ENCODE measurements at places on chromosomes 2 and 18.
A peak's percentile ranks its signal among the peaks of the same experiment; 100 is the strongest.

DNA sequence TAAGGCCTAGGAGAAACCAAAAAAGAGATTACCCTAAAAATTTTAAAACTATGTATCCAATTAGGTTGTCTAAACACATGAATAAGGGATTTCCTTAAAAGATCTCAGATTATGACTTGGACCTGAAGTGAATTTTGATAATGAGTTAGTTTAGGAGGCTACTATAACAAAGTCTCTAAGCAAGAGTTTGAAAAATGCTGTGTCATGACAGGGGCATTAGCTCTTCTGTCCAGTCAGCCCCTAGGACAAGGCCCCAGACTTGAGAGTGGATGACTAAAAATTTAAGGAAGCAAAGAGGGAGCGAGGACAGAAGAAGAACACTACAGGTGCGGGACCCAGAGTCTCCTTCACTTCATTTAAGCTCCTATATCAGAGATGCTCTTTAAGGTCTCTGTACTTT, 135.9 kb downstream of the DTNB start:
- no peak for DNase-seq

DNA sequence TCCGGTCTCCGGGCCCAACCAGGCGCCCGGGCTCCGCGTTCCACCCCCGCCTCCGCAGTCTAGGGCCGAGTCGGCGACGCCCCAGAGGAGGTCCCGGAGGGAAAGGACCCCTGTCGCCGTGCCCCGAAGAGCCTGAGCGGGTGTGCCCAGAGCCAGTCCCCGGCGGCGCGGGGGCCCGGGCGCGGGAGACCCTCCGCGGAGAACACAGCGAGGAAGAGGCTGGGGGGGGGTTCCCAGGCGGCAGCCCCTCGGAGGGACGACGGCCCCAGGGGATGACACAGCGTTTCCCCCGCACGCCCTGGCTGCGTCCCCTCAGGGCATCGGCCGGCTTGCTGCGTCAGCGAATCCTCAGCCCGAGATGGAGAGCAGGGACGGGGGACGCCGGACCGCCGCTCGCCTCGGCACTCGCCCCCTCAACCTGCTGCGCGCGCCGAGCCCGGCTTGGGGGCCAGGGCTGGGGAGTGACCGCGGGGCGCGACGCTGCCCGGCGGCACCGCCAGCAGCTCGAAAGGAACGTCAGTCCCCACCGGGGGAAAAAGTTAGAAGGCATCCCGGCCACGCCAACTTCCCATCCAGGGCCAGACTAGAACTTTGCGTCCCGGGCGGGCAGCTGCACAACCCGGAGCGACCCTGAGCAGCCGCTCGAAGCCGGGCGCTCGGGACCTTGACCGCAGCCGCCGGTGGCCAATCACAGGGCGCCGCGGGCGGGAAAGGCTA, 711 bp downstream of the SFXN5 start:
- DNase-seq: peak; percentile 55

GRCh38 chr2:148616662-148617061, 27.9 kb upstream of the EPC2 start:
- no peak for DNase-seq

DNA sequence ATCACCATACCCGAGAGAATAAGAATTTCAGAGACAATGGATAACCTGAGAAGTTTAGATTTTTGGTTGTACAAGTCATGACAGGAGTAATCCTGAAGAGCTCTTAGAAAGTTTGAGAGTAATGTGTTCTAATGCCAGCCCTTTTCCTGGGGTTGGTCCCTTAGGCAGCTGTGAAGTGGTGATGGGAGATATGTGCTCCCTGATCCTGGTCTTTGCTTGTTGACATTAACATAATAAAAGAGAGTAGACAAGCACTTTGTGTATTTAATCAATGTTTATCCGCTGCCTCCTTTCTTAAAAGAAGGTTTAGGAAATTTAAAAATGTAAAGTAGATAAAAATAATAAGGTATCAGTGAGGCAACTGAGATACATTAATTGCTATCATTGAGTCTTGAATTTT, 13.8 kb upstream of the DSC3 start:
- no peak for DNase-seq

DNA sequence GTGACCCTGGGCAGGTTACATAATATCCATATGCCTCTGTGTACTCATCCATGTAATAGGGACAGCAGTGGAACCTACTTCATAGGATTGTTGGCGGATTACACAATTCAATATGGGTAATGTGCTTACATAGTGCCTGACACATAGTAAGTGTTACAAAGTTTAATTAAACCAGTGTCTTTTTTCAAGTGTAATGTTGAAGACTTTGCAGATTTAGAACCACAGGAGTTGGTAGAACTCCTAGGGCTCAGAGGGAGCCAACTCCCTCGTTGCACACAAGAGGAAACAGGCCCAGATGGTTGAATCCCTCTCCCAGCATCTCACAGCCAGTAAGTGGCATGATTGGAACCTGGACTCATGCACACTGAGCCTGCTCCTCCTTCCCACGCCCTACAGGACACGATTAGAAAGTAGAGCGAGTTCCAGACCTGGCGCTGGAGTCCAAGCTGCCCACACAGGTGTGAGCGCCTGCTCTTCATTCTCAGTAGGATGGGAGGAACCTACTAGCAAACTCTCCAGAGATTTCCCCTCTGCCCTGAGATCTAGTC, 97.8 kb downstream of the VSNL1 start:
- DNase-seq: no peak

DNA sequence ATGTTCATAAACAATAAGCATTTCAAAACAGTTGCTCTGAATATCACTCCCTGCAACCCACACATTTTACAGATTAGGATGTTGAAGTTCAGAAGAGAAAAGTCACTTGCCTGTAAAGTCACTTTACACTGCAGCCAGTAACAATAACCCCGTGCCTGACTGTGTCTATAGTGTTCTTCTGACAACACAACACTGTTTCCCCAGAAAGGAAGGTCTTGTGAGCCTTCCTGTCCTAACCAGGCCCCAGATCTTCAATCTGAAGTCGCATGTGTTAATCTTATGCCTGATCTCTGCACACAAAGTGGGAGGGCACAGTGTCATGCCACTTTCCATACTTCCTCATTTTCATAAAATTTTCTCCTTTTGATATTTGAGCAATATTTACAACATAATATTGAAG, 120.2 kb downstream of the FEZ2 start:
- DNase-seq: no peak

- no peak for DNase-seq
These were observed 643.6 kb upstream of the DDX18 start for GRCh38 chr2:117170897-117171296.

GRCh38 chr2:120875431-120875830, 139.8 kb downstream of the GLI2 start:
- DNase-seq: no peak

- no peak for DNase-seq
These were observed 290.8 kb upstream of the CHAC2 start for GRCh38 chr2:53476834-53477233.

DNA sequence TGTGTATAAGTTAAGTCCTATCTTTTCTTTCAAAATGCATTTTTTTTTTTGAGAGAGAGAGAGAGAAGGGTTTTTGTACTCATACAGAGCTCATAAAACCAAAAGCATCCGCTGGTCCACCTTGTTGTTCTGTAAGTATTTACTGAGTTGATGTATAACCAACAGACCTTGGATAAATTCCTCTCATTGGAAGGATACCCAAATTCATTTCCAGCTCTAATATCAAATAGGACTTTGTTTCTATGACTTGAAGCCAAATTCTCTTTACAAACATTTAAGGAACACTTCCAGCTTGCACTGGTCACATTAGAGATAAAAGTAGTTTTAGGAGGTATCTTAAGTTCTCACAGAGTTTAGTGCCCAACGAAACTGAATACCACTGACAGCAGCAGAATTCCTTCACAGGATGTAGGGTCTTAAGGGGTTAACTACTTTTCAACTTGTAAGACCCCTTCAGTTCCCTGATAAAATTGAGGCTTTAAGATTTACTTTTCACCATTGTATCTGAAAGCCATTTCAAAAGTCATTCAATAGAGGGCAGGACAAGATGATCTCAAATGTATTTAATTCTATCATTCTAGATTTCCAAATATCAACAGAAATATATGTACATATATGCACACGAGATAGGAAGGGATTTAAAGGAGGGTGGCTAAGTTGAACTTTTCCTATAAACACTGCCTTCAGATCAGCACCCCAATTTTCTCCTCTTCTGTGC, 1398.5 kb upstream of the CELF4 start:
- DNase-seq: no peak

DNA sequence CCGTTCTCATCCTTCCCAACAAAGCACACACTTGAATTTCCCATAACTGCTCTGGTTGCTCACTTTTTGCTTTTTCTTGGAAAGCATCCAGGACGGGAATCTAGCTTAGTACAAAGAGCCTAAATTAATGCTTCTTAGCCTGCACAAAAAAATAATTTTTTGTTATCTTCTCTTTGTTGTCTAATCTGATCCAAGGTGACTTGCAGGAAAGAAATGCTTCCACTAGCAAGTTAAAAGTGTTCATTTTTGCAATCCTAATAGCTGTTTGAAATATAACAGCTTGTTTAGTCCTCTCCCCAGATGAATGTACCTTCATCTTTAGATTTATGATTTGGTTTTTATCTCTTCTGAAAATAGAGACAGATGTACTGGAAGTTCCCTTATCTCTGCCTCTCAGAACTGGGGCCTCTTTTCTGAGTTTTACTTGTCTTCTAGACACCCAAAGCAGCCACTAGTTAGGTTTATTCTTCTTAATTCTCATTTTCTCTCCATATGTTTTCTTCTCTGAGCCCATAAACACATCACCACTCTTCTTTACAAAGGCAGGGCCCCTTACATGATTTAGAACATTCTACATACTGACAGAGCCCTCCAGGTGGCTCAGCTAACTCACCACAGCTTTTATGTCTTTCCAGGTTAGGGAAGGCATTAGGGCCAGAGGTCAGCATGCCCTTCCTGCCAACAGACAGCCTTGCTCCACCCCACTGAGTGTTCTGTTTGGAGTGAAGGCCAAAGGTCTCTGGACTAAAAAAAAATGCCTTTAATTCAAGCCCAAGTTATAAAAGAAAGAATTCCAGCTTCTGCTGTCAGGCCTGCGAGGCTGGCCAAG, 74.7 kb upstream of the MAP4K3 start:
- no peak for DNase-seq

- DNase-seq: no peak
These were observed 3.3 kb downstream of the SLC9A2 start for GRCh38 chr2:102622646-102623045.

GRCh38 chr2:222637067-222637466, 18.8 kb downstream of the FARSB start:
- no peak for DNase-seq

DNA sequence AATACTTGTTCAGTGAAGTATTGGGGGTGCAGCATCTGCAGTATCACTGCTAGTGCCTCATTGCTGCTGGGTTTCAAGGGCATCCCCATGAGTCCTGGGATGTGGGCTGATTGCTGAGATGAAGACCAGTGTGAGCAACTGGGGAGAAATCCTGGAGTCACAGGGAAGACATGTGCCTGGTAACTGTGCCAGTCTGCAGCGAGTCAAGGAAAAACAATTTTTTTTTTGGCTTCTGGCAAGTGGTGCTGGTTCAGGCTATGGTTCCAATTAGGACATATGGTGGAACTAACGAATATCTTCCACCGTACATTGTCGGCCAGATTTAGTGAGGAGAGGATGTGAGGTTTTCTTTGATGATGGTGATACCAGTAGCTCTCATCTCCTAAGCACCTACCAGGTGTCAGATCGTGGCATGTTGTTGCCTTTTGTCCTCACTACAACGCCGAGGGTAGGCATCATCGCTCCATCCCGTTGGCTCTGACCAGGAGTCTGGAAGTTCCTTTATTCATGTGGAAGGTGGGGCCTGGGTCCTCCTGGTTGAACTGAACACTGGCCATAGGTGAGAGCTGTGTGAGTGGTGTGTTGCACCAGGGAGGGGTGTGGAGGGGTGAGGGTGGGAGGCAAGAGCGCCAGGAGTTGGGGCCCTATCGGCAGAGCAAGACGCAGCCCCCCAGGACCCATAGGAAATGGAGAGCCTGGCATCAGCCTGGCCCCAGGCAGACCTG, 118.0 kb upstream of the HS6ST1 start:
- DNase-seq: no peak

GRCh38 chr18:68797871-68798270, at the start of gene CCDC102B:
Gene CCDC102B, plus strand, starts transcription at chr18:68798080. Its CDS starts 38,684 bp downstream, at chr18:68836764.
- no peak for DNase-seq

DNA sequence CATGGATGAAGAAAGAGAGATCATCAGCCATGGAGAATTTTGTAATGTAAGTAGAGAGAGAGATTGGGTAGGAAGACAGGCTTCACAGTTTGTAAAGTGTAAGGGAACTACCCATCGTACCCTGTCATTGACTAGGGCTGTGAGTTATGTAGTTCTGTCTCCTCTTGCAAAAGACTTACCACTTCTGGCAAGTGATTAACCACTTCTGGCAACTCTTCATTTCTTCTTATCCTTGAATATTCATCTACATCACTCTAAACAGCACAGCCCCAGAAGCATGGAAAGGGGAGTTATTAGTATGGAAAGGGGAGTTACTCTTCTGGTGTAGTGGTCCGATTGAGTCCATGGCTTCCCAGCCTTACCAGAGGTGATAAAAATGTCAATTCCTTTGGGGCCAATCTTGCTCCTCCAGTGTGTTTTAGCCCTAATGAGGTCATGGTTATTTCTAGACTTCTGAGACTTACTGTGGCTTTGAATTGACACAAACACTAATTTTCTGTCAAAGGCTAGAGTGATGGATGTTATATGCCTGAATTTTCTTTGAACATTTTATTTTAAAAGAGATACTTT, 52.0 kb downstream of the STAT1 start:
- no peak for DNase-seq

- DNase-seq: no peak
These were observed 127.7 kb downstream of the MYCN start for GRCh38 chr2:16067866-16068551.

GRCh38 chr2:48108455-48108854, 202.2 kb upstream of the FBXO11 start:
- no peak for DNase-seq

GRCh38 chr2:153710128-153710527, 161.6 kb upstream of the GALNT13 start:
- DNase-seq: no peak

DNA sequence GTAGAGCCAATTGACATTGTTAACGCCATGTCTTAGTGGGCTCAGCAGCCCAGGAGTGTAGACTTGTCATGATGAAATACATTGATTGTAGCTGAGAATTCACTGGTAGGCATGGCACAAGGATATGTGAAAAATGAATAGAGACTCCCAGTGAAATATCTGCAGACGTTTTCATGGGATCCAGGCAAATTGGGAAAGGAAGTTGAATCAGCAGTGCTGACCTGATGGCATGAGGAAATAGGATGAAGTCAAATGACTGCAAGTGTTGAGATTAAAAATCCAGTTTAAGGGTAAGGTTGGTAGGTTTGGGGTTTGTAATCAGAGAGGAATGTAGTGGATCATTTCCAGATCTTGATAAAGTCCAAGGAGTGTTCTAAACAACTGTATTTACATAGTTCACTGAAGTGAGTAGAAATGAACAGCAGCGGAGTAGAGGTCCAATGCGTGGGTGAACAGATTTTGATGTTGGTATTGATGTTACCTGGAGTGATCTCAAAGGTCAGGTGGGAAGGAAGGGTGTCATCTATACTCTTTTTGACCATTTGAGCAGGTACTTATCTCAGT, 24.6 kb downstream of the INSIG2 start:
- no peak for DNase-seq

GRCh38 chr2:199847181-199847864, 3.7 kb downstream of the FTCDNL1 start:
- DNase-seq: no peak

- DNase-seq: no peak
These were observed 92.7 kb downstream of the BIN1 start for GRCh38 chr2:127014224-127014623.

GRCh38 chr2:157761520-157761919, 114.6 kb downstream of the ACVR1 start:
- DNase-seq: no peak
